ENCODE measurements at places on chromosomes 2 and 18.

DNA sequence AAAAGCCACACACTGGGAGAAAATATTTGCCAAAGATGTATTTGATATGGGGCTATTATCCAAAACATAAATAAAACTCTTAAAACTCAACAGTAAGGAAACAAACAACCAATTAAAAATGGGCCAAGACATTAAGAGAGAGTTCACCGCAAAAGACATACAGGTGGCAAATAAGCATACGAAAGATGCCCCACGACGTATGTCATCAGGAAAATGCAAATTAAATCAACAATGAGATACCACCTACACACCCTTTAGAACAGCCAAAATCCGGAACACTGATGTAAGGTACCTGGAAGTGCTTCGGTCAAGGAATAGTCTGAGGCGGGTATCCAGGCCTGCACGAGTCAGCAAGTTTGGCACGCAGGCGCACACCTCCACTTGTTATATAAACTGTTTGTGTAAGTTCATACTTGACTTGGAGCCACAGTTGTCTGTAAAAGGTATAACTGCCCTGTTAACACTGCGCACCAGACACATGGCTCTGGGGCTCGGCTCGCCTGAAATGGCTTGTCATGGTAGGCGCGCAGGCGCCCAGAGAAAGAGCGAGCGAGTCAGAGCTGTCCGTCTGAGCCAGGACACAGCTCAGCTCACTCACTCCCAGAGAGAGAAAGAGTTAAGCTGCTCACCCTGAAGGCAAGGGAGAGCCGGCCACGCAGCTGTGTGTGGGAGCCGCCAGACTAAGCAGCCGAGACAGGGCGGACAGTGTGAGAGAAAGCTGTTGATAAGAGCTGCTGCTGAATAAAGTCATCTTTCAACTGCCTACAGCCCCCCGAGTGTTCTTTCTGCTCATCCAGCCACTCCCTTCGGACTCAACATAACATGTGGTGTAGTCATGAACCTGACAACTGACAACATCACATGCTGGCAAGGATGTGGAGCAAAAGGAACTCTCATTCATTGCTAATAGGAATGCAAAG, 87.3 kb downstream of the HNRNPLL start:
- no peak for DNase-seq

DNA sequence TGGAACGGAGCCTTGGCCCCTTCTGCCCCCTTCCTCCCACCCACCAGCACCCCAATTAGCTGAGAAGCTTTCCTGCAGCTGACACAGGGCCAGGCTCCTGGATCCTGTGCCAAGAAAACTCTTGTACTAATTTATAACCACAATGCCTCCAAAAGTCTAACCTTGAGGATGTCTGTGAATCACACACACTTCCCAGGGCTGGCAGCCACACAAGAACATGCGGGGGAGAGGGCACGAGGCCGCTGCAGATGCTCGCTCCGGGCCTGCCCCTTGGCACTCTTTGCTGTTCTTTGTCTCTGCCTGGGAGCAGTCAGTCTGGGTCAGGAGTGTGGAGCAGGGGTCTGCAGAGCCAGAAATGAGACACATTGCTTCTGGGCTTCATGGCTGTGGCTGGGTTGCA, 62.7 kb upstream of the KIF5C start:
- no peak for DNase-seq

- no peak for DNase-seq
These were observed 248.9 kb downstream of the MYCN start for GRCh38 chr2:16189029-16189835.

- no peak for DNase-seq
These were observed 122.9 kb downstream of the TXNL1 start for GRCh38 chr18:56515522-56515921.

GRCh38 chr18:80022613-80023012, 11.6 kb upstream of the RBFA start:
- no peak for DNase-seq

- no peak for DNase-seq
These were observed 245.9 kb upstream of the PXDN start for GRCh38 chr2:1990151-1990589.
